Bronchial epithelial cell (primary cell): ENCODE measurements at places on chromosomes 11 and 22. TPM values are rescaled to one million over a fixed set of nuclear protein-coding genes. Genes with fewer than 3 reads are reported as not detected.

KLHL35 gene
- 0.79 and 1.0 TPM in 2 replicates for total RNA-seq

DNA sequence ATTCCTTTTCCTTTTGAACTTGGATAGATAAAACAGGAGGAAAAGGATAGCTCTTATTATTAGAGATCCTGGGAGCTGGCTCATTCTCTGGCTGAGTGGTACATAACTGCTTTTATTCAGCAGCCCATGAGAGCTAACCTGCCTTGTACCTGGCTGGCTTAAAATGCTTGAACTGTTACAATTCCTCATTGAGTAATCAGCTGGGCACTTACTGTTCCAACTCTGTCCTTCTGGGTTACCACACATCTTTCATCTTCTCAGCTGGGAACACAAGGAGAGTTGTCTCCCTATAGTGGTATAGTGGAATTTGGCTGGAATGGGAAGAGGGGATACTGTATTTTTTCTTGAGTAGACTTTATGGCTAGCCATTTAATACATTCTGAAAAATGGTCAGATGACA is 39.8 kb upstream of the SPTBN2 start:
- peak; percentile 63 for DNase-seq

GRCh38 chr11:92744929-92745585 is 224.4 kb upstream of the MTNR1B start:
- DNase-seq: no peak

DNA sequence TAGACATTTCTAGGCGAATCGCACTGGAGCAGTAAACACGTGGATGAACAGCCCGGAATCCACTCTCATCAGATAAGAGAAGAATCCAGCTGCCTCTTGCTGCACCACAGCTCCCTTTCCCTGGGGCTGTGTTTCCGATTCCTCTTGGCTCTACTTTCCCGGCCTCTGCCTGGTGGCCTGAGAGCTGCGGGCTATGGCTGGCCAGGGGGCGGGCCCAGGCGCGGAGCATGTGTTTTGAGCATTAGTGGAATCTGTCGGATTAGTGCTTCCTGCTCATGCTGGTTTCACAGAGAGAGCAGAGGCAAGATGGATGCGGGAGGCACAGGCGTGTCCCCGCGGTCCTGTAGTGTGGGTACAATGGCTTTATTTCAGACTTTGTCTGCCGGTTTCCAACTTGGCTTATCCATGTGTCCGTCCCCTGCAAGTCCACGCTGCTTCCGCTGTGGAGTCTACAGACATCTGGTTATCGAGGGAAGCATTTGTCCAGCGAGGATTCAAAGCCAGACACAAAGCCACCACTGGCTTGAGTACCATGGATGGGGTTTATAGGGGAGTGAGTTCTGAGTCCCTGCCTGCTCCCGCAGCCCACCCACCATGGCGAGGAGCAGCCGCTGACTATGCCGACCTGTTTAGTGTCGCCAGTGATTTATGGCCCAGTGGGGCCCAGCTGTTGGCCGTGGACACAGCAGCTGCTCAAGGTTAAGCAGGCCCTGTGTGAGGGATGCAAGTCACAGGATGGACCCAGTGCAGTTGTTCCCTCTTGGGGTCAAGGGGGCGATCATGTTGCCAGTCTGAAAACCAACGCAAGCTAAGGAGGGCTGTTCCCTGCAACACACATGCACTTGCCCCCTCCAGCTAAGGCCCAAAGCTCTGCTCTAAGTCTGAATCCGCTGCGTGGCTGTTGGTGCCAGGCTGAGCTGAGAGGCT is 43.3 kb upstream of the EP300 start:
- no peak for DNase-seq

- DNase-seq: no peak
Observed at GRCh38 chr11:63614136-63614671, at the start of gene PLAAT3. Gene PLAAT3 (minus strand): TSS chr11:63614433. CDS start chr11:63614014, 419 bp downstream.

GRCh38 chr11:91902312-91902711 is 322.3 kb upstream of the FAT3 start:
- DNase-seq: no peak

BLID gene
- not detected in 2 replicates for total RNA-seq

SLCO2B1 gene
- not detected in 2 replicates for total RNA-seq

BRSK2 gene
- total RNA-seq: 0.38 TPM in 1 of 2 replicates, not detected in the other

- DNase-seq: no peak
Observed at GRCh38 chr11:119030029-119030328, 698 bp downstream of the SLC37A4 start.

- no peak for DNase-seq
Observed at GRCh38 chr11:122019908-122020694, 95.9 kb downstream of the BLID start.

PDGFD gene
- under 0.01 and 0.53 TPM in 2 replicates for total RNA-seq

DNA sequence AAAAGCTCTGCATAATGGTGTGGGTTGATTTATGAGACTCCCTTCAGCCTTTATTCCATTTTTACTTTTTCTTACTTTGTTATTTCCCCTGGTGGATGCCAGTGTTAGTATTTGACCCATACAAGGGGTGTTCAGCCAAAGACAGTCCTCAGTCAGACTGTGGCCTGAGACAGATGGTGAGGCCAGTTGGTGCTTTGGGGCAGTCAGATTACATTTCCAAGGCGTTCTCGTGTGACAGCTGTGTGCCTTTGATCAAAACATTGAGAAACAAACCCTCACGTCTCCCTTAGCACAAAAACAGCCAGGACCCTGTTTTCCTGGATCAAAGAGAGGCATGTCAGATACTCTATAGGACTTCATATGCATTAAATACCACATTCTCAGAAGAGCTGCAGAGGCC is 31.3 kb upstream of the SLN start:
- no peak for DNase-seq

CBX6 gene
- 6.8 and 8.4 TPM in 2 replicates for total RNA-seq

GRCh38 chr11:2834503-2835273 is 50.9 kb downstream of the CDKN1C start:
- no peak for DNase-seq

SCARF2 gene
- 0.26 and 0.53 TPM in 2 replicates for total RNA-seq

DNA sequence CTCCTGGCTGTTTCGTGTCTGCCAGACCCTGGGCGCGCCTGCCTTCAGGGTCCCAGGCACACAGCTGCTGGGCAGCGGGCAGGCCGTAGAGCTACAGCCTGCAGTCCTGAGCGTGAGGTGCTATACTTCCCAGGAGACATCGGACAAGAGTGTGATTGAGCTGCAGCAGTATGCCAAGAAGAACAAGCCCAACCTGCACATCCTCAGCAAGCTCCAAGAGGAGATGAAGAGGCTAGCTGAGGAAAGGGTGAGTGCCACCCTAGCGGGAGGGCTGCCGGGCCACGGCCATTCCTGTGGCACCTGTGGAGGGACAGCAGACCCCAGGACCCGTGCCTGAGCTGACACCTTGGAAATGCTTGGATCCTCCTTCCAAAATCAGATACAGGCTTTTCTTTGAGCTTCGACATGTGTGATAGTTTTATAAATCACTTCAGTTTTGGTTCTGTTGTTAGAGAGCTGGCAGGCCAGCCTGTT is 7.1 kb upstream of the RANBP1 start:
- DNase-seq: no peak

GRCh38 chr11:119120639-119121007 is 757 bp upstream of the HINFP start:
- DNase-seq: no peak

IL17REL gene
- total RNA-seq: not detected in 2 replicates

NPAS4 gene
- total RNA-seq: not detected in 2 replicates

DNA sequence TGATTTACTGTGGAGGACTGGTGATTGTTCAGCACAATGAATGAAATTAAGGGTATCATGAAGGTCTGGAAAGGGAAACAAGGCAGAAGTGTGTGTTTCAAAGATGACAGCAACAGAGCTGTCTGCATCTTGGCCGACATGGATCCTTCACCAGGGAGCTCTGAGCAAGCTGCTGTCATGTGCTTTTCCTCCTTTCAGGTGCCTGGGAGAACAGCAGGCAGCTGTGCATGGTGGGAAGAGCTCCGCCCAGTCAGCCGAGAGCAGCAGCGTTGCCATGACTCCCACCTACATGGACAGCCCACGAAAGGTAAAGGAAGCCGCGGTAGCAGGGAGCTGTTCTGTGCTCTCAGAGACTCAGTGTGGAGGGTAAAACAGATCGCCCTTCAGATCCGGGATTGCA is 87.1 kb upstream of the YWHAH start:
- peak; percentile 65 for DNase-seq

DNA sequence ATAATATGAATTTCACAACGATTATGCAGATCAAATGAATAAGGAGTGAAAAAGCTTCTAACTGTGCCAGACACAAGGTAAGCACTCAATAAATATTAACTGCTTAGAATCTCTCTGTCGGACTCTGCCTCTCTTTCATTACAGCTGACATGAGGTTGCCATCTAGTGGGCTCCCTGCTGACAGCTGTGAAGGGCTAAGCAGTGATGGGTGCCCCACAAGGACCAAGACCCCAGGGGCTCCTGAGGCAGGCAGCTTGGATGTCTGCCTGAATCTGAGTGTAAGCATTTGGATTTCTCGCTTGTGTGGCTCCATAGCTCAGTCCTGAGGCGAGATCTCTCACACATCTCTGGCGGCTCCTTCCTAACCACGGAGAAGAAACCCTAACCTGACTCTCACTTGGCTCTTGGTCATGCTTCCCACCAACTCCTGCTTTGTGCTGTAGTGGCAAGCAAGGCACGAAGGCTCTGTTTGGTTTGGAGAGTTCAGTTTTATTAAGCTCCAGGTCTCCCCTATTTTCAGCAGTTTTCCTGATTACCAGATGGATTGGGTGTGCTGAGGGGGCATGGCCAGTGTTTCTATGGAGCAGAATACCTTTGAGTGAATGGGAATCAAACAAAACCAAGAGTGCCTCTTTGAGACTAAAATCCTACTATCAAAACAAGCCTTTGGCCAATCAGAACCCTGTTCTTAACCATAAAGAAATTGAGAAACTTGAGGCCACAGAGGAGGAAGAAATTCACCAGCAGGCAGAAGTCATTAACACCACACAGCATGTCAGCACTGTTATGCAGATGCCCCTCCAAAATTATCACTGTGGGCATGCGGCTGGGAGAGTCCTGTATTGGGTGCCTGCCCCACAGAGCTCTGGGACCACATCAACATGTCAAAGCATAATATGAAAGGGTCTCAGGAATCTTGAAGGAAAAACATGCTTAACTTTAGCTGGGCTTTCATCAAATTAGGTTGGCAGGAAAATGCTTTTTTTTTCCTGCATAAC is 152.8 kb upstream of the NTM start:
- DNase-seq: peak; percentile 27

CCDC188 gene
- not detected in 2 replicates for total RNA-seq
